ENCODE measurements at places on chromosomes 11 and 22.

GRCh38 chr11:109586789-109587188, 164.8 kb downstream of the C11orf87 start:
- no peak for DNase-seq

- DNase-seq: no peak
These were observed 201.1 kb downstream of the CADM1 start for GRCh38 chr11:115302946-115303703.

- no peak for DNase-seq
These were observed 45.4 kb downstream of the GGTLC2 start for GRCh38 chr22:22689621-22690345.

DNA sequence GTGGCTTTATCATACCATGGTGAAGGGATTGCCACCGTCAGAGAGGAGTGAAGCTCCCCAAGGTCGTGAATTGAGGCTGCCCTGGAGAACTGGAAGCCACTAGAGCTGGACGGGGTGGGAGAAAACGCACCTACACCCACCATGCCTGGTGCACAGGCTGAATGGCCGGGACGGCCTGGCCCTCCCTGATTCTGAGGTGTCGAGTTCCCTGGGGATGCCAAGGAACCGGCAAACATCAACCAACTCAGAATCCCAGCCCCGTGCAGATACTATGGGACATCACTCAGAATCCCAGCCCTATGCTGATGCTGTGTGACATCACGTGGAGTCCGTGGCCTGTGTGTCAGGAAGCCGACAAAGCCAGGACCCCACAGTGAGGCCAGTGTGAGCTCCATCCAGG, 650.0 kb downstream of the BRD1 start:
- DNase-seq: no peak

DNA sequence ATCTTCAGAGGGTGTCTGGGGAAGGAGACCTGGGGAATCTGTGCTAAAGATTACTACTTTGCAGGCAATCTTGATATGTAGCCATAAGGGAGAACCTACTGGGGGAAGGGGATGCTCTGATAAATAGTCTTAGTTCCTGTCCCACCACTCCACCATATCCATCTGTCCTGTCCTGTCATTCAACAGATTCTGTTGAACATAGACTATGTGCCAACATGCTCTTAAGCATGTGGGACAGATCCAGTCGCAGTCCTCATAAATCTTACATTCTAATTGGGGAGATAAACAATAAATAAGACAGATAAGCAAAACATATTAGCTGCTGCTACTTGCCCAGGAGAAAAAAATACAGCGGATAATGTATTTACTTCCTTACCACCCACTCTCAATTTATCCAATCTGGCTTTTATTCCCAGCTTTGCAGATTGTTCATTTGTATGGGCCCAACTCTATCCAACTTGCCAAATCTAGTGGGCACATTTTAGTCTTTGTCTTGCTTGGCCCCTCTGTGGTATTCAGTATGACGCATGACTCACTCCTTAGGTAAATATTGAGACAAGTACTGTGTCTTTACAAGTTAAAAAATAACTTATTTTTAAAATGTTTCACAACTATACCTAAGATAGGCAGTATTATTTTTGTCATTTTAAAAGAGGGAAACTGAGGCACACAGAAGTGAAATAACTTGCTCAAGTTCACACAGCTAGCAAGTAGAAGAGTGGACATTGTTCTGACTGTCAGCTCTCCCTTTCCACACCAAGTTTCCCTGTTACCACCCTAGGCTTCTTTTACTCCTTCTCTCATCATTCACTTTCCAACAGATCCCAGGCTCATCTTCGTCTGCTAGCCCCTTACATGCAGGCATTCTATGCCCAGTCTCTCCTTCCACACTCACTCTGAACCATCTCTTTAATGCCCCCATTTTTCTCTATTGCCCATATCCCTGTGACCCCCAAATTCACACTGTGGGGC, 133.6 kb upstream of the SESN3 start:
- DNase-seq: no peak

GRCh38 chr11:975827-976226, 50.2 kb downstream of the AP2A2 start:
- DNase-seq: no peak

GRCh38 chr11:61922539-61922938, 5.2 kb upstream of the RAB3IL1 start:
- DNase-seq: no peak

DNA sequence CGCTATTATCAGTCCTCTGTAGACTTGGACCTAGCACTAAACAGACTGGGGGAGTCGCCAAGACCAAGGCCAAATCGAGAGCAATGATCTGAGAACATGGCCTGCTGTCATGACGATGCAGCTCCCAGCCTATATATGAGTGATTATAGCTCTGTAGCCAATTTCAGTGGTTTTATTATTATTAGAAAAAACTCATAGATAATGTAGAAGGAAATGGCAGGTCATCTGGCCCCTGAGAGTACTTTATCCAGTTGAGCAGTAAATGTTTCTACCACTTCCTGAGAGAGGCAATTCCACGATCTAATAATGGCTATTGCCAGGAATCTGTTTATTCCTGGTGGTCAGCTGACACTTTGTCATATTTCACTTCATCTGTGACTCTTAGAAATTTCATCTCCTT, 666.7 kb downstream of the OPCML start:
- no peak for DNase-seq

- no peak for DNase-seq
These were observed 124.2 kb upstream of the SEZ6L start for GRCh38 chr22:26045051-26045450.

DNA sequence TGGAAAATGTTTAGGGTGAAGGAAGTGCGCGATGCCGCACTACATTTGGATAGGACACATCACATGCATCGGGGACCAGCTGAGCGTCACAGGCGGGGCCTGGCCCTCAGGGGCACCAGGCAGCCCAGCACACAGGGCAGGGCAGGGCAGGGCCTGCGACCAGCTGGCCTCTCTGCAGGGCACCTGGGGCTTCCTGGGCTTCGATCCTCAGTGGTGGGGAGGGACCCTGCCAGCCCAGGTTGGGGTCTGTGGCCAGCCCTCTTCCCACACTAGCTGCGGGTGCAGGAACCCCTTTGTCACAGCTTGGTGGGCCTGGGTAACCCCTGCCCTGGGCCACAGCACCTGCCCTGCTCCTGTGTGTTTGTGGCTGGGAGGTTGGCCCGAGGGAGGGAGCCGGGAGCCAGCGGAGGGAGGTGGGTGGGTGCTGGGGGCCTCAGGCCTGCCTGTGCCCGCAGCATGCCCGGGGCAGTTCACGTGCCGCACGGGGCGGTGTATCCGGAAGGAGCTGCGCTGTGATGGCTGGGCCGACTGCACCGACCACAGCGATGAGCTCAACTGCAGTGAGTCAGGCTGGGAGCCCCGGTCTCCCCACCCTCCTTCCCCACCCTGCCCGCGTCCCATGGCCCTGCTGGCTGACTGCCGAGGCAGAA, 37.9 kb downstream of the ST14 start:
- no peak for DNase-seq

GRCh38 chr22:36419912-36420882, 32.4 kb upstream of the MYH9 start:
- DNase-seq: no peak

- DNase-seq: no peak
These were observed 429.9 kb upstream of the CCDC90B start for GRCh38 chr11:83715927-83716535.

DNA sequence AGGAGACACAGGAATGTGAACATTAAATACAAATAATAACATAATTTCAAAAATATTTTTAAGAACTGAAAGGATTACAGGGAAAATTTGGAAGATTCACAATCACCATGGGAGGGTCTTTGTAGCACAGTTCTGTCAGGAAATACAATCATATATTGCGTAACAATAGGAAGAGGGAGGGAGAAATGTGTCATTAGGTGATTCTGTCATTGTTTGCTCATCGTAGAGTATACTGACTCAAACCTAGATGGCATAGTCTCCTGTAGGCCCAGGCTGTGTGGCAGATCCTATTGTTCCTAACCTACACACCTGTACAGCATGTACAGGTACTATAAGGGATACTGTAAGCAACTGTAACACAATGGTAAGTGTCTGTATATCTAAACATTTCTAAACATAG, 330.4 kb downstream of the BRD1 start:
- DNase-seq: no peak

GRCh38 chr11:29184939-29185890, 831.6 kb downstream of the KCNA4 start:
- no peak for DNase-seq

GRCh38 chr22:33012833-33013450, 45.2 kb downstream of the SYN3 start:
- DNase-seq: no peak

- DNase-seq: peak; percentile 90
These were observed 83.1 kb downstream of the MN1 start for GRCh38 chr22:27718186-27719035.

GRCh38 chr11:10930224-10930971, 72.5 kb upstream of the ZBED5 start:
- DNase-seq: no peak

DNA sequence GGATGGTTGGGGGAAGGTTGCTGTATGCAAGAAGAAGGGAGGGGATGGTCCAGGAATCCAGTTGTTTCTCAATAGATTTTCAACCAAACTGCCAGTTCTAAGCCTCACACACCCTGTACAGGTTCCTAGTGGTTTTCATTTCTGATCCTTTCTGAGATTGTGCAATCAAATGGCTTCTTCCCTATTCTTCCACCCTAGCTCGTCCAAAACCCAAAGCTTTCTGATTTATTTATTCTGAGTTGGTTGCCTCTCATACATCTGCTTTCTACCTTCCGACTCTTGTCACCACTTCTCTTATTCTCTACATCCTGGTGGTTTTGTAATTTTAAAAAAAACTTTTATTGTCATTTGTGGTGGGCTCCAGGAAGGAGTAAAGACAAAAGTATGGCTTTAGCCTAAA, 12.6 kb downstream of the OR5A2 start:
- DNase-seq: no peak

DNA sequence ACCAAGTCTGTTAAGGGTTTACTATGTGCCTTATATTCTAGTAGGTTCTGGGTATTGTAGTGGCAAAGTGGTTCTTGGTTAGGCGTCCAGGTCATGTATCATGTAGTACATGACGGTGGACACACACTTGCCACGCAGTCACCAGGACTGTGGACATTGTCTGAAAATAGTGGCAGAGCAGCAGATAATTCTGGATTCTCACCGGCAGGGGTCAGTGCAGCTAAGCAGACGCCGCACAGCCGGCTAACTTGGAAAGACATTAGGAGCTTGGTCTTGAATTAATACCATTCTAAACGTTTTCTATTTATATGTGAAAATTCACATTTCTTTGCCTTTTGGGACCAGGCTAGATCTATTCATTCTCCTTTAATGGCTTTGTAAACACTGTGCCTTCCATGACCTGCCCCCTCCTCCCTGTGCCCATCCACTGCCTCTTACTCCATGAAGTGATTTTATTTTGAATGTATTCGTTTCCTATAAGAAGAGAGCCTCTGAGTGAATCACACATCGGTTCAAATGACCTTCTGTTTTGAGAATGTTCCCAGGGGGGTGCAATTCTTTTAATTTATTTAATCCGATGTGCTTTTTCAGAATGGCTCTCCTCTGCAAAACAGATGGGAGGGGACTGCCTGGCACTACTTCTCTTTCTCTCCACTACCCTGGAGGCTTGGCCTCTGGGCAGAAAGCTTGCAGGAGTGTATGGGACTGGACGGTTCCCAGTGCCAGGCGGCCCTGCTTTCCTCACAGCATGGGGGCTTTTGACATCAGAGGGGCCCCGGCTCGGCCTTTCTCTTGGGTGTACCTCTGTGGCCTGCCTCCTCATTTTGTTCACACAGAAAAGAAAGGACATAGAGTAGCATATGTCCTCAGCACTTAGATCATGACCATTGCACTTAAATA, 378.0 kb downstream of the NTM start:
- no peak for DNase-seq

DNA sequence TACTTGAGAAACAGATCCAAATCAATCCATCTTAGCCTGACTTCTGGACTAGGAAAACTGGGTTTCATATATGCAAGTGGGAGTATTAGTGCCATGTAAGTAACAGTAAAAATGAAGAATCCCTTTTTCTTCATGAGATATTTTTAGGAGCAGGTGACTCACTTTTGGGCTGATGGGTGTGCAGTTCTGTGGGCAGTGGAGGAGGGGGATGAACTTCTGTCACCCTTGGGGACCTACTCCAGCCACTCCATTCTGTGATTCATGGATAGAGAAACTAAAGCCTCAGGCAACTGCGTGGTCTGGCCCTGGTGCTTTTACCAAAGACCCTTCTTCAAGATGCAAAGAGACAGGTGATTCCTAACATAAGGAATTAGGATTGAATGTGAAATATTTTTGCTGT, 208.6 kb upstream of the NARS2 start:
- no peak for DNase-seq
